ENCODE measurements at places on chromosomes 5 and 9.
A peak's percentile ranks its signal among the peaks of the same experiment; 100 is the strongest.

GRCh38 chr5:124952566-124952965 is 206.1 kb upstream of the ZNF608 start:
- no peak for DNase-seq

DNA sequence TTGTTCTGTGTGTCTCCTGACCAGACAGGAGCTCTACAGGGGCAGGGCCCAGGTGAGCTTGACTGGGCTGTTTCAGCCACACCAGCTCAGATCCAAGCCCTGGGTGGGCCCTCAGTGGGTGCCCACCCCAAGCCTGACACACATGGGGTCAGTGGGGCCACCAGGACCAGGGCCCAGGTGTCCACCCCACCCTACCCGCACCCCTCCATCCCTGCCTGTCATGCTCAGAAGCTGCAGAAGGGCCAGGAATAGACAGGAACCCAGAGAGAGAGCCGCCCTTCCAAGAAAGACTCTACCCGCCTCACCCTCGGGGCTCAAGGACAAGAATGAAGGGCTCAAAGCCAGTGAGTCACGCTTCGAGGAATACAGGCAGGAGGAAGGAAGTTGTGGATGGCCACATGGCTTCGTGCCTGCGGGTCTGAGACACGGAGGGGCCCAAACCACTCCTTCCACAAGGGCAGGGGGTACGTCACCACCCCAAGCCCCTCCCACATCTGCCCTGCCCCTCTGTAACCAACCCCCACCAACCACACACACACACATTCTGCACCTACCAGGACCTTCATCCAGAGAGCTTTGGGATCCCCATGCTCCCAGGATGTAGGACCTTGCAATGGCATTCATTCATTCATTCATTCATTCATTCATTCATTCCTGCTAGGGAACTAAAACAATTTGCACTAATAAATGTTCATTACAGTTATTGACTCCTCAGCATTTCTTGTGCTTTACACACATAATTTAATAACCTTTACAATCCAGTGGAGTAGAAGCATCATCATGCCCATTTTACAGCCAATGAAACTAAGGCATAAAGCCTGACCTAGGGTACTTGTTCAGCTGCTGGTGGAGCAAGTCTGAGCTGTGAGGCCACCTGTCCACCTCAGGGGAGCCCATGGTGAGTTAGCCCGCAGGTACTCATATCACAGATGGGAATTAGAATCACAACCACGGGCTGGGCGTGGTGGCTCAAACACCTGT is 55.9 kb upstream of the STXBP1 start:
- no peak for DNase-seq

DNA sequence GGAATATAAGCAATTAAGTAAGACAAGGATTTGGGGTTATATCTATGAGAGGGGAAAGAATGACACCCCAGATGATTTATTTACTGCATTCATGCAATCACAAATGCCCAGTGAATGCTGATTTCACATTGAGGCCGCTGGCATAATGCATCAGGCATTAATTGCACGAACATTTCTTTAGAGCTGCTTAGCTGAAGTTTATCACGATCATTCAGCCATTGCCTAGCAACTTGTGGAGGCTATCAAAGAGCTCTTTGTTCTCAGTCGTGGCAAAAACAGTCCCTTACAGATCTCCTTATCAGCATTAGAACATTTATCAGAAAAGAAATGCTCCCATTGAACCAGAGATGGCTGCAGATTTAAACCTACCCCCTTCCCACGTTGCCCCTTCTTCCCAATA is 88.7 kb upstream of the PRRC1 start:
- no peak for DNase-seq

DNA sequence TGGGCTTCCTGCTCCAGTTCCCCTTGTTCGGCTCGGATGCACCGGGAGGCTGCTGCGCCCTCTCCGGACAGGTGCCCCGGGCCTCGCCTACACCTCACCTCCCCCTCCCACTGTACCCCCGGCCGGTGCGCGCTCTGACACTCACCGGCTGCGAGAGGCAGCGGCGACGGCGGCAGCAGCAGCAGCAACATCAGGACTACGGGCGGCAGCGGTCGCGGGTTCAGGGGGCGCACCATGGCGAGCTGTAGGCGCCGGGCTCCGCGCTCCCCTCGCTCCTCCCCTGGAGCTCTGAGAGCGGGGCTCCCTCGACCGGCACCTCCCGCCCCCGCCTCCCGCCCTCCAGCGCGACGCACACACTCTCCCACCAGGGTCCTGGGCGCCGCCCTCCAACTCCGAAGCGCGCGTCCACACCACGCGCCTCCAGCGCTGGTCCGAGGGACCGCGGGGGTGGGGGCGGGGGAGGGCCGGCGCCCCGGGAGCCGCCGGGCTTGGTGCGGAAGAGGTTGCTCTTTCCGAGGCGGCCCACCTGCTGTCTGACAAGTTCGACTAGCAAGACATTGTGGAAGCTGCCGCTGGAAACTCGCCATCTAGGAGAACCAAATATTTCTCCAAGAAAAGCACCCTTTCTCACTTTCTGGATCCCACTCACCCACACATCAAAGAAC is at the start of gene GFRA3:
GFRA3 (minus strand) TSS at position 433 of the 665 bp plus-strand sequence; CDS start at position 236, 197 bp downstream.
- DNase-seq: no peak

GRCh38 chr9:116027511-116027910 is 126.1 kb upstream of the PAPPA start:
- DNase-seq: no peak

DNA sequence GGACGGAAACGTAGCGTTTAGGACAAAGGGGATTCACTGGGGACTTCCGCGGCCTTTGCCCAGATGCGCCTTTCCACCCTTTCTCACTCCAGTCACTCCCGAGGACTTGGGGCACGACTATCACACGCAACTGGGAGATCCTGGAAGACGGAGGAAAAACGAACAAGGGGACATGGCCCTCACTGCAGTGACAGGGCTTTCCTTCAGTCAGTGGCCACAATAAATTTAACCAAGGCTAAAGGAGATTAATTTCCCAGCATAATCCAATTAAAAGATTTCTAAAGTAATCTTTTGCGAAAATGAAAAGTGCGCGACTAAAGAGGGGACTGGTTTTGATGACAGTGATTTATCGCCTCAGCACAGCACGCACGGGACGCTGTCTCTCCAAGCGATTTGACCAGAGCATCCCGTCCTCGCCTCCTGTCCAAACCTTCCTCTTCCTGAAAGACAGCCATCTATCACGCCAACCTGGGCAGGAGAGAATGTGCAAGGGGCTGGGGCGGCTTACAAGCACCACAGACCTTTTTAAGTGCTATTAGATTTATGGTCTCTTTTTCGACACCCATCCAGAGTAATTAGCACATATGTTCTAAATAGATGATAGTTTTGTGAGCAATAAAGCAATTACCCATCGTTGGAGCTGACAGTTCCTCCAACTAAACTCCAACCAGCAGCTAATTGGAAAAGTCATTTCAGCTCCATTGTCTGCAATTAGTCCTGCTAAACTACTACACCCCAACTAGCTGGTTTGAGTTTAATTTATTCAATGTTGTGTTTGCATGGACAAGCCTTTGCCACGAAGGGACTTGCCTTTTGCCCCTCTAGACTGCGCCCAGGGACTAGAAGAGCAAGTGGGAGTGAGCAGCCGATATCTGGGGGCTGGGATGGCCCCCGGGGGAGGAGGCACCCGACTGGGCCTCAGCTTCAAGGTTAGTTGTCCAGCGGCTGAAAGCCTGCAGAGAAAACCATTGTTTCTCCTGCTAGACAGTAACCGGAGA is 7.4 kb downstream of the NR2F1-AS1 start:
- DNase-seq: no peak

DNA sequence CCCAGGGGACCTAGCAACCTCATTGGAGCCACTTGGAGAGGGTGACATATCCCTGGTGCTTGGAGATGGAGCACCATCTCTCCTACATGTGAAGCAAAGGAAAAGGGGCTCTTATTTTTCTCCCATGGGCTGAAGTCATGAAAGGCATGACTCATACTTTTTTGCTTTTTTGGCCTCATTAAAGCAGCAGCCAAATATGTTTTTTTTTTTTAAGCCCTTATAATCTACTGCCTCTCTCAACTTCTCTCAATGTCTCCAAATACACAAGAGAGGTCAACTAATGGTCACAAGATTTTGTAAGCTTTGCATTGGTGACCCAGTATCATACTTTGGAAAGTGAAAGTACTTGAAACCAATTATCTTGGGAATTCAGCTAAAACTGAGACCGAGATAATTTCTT is 1.6 kb upstream of the CFAP90 start:
- DNase-seq: no peak

GRCh38 chr9:16074963-16075362 is 522.1 kb downstream of the CCDC171 start:
- DNase-seq: no peak

DNA sequence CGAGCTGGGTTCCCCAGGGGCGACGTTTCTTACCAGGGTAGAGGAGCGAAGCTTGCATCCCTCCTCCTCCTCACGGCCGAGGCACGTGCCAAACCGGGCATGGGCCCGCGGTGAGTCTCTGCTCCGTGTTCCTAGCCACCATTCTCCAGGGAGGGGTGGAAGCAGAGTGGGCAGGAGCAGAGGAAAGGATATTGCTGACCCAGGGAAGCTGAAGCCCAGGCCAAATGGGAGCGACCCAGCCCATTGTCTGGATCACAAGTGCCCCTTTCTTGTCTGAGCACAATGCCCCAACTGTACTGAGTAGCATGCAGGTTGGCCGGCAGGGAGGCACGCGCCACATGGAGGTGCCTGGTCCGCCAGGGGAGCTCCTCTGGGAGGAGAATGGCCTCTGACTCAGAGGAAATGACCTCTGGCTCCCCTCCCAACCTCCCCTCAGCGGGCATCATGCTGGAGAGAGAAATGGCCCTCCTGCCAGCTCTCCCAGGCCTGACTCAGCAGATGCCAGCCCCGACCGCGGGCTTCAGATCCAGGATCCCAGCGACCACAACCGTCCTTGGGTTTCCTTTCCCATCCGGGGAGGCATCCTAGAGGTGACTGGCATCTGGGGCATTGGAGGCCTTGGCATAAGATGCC is 1.1 kb downstream of the PRR7 start:
- no peak for DNase-seq

- peak; percentile 15 for DNase-seq
Measured at GRCh38 chr9:23492126-23493002, 333.7 kb downstream of the ELAVL2 start.

GRCh38 chr9:106872641-106873040 is 9.7 kb downstream of the ZNF462 start:
- DNase-seq: no peak

- no peak for DNase-seq
Measured at GRCh38 chr5:132093271-132093670, 19.7 kb downstream of the CSF2 start.

- DNase-seq: no peak
Measured at GRCh38 chr9:86082870-86083269, 16.5 kb downstream of the GOLM1 start.

DNA sequence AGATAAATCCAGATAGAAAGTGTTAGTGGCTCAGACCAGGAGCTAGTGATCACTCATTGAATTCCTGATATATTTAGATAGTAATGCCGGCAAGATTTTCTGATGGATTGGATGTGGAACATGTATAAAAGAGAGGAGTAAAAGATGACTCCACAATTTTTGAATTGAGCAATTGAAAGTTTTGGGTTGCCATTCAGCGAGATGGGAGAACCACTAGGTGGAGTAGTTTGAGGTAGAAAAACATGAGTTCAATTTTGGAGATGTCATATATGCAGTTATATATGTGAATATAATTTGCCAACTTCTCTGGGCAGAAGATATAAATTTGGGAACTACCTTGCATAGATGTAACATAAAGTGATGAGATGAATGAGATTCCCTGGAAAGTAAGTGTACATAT is 502.5 kb upstream of the SEMA6A start:
- no peak for DNase-seq

DNA sequence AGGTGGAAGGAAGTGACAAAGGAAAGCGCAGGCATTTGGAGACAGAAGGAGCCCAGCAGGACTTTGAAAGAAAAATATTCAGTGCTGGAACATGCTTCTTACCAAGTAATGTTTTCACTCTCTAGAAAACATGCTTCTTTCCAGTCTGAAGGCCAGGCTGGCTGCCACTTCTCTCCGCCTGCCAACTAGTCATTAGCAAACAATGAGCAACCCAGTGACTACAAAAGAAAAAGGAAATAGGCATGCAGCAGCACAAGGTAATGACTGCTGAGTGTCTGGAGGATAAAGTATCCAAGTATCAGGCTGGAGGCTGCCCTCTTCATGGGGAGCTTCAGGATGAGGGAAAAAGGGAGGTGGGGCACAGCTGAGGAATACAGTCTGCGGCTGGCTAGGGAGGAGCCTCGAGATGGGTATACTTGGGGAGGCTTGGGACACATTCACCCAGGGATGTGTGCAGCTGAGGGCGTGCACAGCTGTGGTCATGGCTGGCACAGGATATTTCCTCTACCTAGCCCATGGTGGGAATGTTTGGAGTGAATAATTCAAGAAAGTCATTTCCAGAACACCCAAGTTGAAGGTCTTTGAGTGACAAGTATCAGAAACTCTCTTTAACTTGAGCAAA is 161.5 kb upstream of the KIF2A start:
- DNase-seq: no peak

Measured in H1 (cell line).